NCI-H187 treated with DMSO at 0.1 percent for 48 hours (cell line): ENCODE measurements at places on chromosomes 1 and 21.

DNA sequence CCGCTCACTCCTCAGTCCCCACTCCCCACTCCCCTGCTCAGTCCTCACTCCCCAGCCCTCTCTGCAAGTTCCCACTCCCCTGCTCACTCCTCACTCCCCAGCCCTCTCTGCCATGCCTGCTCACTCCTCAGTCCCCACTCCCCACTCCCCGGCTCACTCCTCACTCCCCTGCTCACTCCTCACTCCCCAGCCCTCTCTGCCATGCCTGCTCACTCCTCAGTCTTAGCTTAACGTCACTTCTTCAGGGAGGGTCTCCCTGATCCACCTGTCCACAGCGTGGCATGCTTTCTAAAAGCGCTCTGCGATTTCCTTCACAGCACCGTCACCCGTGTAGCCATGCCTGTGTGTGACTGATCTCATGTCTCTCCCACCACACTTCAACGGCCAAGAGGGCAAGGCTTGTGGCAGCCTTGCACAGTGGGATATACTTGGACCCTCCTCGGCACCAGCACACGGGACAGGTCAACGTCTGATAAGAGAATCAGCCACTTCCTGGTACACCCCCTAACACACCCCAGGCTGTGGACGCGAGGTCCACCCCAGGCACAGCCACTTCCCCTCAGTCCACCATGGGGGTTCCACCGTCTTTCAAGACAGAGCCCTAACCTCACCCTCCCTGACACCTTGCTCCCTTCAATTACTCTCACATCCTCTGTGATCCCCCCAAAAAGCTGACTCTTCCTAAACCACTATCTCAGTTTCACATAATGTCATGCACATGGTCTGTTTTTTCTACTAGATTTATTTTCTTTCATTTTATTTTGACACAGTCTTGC, 14.0 kb downstream of the PRDM15 start:
- no peak for DNase-seq

GRCh38 chr1:219938706-219939105, 10.3 kb upstream of the SLC30A10 start:
- DNase-seq = no peak

GRCh38 chr1:76298399-76298798, 223.9 kb downstream of the ST6GALNAC3 start:
- DNase-seq = no peak

- no peak for DNase-seq
Measured at GRCh38 chr21:15183813-15184257, 119.0 kb upstream of the NRIP1 start.

DNA sequence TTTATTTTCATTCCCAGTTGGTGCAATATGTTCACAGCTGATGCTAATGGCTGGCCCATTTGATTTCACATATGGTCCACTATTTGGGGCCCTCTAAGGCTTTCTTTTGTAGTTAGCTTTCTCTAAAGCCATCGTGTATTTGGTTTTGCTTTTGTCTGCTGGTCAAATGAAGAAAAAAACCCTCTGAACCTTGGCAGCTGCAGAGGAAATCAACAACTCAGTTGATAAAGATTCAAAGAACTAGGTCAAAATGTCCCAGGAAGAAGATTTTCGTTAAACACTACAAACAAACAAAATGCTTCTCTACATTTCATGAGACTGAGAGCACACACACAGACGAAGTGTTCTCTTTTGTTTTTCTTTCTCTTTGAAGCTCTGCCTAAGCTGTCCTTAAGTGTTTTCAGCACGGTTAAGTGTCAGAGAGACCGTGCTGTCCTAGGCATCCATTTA, 655.0 kb downstream of the RWDD3 start:
- DNase-seq = peak; percentile 21

GRCh38 chr1:2481885-2482284, 5.8 kb downstream of the PLCH2 start:
- DNase-seq = no peak

- DNase-seq = no peak
Measured at GRCh38 chr1:25174730-25175612, 57.3 kb downstream of the SYF2 start.

DNA sequence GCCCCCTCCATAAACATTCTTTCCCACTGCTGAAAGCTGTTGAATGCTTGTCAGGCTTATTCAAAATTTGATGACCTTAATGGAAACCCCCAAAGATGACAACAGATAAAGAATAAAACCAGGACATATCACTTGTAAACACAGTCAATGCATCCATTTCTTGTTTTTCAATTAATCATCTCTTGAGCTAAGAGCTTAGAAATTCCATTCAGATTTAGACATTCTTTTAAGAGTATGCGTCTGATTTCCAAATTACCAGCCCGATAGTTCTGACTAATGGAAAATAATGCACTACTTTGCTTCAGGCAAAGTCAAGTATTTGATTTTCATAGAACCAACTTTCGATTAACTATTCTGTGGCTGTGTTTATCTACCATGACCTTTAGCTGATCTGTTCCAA, 100.6 kb upstream of the RUNX1 start:
- DNase-seq = no peak

DNA sequence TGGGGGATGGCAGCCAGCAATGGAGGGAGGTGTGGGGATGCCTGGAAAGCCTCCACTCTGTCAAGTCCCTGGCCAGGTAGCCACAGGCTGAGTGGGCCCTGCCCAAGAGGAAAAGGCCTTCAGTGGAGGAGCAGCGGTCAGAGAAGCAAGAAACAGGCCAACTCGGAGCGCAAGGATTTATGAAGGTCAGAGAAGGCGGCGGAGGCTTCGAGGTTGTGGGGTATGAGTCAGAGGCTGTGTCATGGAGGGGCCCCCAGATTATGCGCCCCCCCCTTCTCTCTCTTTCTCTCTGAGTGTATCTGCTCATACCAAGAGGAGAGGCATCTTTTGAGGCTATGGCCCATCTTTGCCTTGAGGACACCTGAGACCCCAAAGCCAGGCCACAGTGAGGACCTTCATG, 99.5 kb downstream of the CASZ1 start:
- DNase-seq = no peak

DNA sequence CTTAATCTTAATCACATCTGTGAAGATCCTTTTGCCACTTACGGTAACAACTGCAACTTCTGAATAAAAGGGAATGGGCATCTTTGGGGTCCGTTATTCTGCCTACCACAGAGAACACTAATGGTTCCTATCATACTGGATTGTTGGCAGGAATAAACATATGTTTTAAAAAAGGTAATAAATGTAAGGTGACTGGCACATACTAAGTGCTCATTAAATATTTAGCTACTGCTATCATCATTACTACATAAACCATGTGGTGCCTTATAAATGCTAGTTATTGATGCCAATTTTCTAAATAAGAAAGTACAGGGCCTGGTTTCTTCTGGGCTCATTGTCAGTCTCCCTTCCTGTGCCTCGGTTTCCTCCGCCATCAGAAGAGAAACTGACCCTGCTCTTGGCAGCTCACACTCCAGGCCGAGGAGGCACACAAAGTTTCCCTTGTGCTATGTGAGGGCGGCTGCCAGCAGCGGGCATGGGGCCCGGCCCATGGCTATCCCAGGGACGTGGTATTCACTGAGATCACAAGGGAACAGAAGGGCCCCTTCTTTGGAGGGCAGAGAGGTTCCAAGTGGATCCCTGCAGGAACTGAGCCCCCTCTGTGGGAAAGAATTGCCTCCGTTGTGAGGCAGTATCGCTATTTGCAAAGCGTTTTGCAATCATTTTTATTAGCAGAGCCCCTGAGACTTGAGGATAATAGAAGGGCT, 26.2 kb downstream of the NAV1 start:
- DNase-seq = no peak

GRCh38 chr1:170071378-170071777, 3.1 kb downstream of the KIFAP3 start:
- no peak for DNase-seq

DNA sequence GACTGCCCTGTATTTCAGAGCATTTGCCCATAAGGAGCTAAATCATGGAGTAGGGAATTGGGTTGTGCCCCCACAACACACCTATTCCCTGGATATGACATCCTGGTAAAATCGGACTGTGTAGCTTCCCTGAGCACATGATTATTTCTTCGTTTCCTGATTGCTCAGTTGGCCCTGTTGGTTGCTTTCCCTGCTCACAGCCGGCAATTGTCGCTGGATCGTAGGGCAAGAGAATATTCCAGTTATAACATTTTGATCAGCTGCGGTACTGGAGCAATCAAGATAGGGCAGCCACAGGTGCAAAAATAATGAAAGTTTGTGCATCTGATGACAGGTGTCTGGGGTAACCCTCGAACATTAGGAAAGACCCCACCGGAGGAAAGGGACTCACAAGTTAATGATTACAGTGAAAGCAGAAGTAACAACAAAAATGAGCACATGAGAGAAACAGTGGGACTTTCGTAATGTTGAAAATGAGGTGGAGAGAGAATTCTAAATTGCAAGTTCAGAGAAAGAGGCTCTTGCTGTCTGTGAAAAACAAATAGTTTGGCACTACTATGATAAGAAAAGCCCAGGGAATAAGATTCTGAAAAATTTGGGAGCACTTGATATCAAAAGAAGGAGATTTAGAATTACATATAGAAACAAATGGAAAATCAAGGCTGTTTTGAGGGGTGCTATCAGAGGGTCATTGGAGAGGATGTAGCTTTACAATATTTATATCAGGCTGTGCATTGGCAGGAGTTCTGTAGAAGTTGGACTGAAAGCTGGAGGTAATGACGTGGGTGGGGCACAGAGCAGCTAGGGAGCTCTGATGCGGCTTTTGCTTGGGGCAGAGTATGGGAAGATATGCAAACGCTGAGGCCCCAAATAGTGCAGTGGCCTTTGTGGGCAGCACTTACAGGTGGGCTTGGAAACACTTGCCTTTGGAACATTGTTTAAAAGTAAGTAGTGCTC, at the start of gene MAB21L3:
Gene MAB21L3, plus strand, starts transcription at position 833 of the 957 bp plus-strand sequence. CDS start 1,217 bp downstream, outside the sequence.
- DNase-seq = no peak

GRCh38 chr1:160544647-160545046, 21.6 kb upstream of the SLAMF6 start:
- no peak for DNase-seq
